ENCODE measurements at places on chromosomes 12 and 14.

DNA sequence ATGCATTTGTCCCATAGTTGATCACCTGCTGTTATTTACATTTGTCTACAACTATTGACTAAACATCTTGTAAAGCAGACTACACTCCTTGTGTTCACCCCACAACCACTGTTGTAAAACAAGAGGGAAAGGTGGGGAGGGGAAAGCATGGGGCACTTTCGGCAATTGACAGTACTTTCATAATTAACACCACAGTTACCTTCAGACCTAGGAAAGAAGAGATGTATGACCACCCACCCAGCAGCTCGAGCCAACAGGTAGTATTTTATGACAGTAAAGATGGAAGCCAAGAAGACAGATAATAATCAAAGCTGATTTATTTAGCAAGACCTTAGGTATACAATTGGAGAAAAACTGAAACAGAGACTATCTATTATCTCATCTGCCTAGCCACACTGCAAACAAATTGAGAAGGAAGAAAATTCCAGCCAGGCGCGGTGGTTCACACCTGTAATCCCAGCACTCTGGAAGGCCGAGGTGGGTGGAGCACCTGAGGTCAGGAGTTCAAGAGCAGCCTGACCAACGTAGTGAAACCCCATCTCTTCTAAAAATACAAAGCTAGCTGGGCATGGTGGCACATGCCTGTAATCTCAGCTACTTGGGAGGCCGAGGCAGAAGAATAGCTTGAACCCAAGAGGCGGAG lies 11.2 kb downstream of the HECTD4 start:
- DNase-seq = no peak

GRCh38 chr12:30882706-30883105 lies 43.8 kb upstream of the TSPAN11 start:
- DNase-seq = no peak

GRCh38 chr14:94628578-94628977 lies 16.4 kb downstream of the SERPINA3 start:
- DNase-seq = no peak

GRCh38 chr14:90427848-90428426 lies 31.1 kb downstream of the CALM1 start:
- no peak for DNase-seq

GRCh38 chr14:52354242-52354641 lies 40.1 kb downstream of the PTGER2 start:
- no peak for DNase-seq

DNA sequence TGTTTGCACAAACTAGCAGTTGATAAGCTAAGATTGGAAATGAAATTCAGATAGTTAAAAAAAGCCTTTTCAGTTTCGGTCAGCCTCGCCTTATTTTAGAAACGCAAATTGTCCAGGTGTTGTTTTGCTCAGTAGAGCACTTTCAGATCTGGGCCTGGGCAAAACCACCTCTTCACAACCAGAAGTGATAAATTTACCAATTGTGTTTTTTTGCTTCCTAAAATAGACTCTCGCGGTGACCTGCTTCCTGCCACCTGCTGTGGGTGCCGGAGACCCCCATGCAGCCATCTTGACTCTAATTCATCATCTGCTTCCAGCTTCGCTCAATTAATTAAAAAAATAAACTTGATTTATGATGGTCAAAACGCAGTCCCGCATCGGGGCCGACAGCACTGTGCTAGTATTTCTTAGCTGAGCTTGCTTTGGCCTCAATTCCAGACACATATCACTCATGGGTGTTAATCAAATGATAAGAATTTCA lies 335.6 kb downstream of the TMEM121 start:
- no peak for DNase-seq

GRCh38 chr12:123131879-123132402 lies 18.9 kb downstream of the PITPNM2 start:
- peak; percentile 16 for DNase-seq

DNA sequence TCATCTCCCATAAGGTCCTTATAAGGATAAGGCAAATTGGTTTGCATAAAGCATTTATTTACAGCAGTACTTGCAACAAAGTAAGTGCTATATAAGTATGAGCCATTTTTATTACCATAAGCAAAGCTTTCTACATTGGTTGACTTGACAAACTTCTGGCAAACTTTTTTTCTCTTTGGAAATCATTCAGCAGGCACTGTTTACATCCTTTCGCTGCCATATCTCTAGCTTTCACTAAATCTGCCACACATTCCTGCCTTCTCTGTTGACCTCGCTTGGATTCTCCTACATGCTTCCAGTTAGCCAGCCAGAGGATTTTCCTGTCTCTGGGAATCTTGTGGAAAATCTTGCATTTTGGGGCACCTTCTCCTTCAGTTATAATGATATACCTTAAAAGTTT lies 21.8 kb upstream of the HDAC7 start:
- DNase-seq = no peak

DNA sequence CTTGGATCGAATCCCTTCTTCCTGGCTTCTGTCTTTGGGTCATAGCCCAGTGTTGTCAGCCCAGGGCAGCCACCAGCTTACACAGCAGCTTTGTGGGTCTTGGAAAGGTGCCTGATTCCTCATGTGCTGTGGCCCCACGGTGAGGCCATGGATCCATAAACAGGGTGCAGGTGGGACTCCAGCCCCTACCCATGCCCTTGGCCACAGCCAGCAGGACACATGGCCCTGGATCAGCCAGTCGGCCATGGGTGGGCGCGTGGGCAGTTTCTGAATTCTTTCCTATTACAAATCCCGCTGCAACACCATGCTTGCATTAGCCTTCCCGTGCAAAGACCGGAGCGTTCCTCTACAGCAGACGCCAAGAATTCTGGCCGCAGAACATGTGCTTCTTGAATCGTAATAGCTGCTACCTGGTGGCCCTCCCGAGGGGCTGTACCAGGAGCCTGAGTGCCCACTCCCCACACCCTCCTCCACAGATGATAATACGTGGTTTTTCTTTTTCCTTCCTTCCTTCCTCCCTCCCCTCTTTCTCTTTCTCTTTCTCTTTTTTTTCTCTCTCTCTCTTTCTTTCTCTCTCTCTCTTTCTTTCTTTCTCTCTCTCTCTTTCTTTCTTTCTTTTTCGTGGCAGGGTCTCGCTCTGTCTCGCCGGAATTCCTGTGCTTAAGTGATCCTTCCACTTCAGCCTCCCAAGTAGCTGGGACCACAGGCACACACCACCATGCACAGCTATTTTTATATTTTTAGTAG lies 2.9 kb upstream of the MMP17 start:
- no peak for DNase-seq

GRCh38 chr12:3432176-3432742 lies 58.7 kb upstream of the PRMT8 start:
- no peak for DNase-seq

- no peak for DNase-seq
Observed at GRCh38 chr14:95387826-95388445, 68.2 kb upstream of the CLMN start.

GRCh38 chr14:36068777-36069534 lies 107.6 kb downstream of the PTCSC3 start:
- no peak for DNase-seq

DNA sequence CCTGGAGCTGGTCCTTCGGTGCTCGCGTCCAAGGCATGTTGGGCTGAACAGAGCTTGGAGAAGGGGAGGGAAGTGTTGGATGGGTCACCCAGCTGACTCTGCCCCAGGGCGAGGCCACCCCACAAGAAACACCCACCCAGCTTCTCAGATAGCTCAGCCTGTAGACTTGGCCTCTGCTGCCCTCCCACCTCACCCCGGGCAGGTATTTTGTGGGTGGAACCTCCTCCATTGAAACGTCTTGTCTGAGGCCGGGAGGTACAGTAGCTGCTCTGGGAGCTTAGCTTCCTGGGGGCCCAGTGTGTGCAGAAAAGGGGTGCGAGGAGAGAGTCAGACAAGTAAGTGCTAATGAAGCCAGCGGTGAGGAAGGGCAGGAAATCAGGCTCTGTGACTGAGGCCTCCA lies 54.8 kb upstream of the TSPAN9 start:
- DNase-seq = no peak

DNA sequence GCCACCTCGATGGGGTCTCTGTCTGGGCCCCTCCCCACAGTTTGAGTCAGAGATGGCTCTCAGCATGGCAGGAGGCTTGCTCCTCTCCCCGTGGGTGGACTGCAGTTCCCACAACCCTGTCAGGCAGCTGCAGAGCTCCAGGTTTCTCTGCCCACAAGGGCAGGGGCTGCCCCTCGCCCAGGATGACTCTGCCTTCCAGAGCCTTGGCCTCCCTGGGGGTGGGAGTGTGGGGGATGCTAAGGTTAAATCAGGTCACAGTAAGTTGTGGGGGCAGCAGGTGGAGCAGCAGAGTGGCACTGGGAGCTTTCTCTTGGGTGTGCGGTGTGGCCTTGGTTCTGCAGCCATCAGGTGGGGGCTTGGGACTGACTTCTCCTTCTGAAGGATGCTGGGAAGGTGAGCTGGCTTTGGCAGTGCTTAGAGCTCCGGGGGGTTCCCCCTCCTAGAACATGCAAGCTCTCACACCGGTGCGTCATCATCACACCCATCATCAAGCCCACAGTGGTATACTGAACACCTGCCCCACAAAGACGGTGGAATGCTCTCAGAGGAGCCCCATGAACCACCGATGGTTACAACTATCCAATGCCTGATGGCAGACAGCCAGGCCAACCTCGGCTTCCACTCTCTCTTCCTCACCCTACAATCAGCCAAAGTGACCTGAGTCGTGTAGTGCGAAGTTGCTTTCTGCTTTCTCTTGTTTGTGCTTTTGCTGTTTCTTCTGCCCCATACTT lies 39.7 kb downstream of the ERH start:
- no peak for DNase-seq

- DNase-seq = no peak
Observed at GRCh38 chr14:49451938-49452337, 134.2 kb downstream of the RPS29 start.

GRCh38 chr14:51507511-51507905 lies 144.2 kb upstream of the FRMD6 start:
- peak; percentile 45 for DNase-seq

- DNase-seq = no peak
Observed at GRCh38 chr12:46158501-46158900, 110.3 kb downstream of the SLC38A1 start.

GRCh38 chr12:44509471-44509870 lies 366.6 kb downstream of the NELL2 start:
- no peak for DNase-seq

GRCh38 chr14:81446279-81447007 lies 46.3 kb upstream of the STON2 start:
- no peak for DNase-seq

- no peak for DNase-seq
Observed at GRCh38 chr12:120579179-120579578, 2.0 kb downstream of the POP5 start.

- no peak for DNase-seq
Observed at GRCh38 chr14:101229666-101230065, 326.1 kb upstream of the RTL1 start.

DNA sequence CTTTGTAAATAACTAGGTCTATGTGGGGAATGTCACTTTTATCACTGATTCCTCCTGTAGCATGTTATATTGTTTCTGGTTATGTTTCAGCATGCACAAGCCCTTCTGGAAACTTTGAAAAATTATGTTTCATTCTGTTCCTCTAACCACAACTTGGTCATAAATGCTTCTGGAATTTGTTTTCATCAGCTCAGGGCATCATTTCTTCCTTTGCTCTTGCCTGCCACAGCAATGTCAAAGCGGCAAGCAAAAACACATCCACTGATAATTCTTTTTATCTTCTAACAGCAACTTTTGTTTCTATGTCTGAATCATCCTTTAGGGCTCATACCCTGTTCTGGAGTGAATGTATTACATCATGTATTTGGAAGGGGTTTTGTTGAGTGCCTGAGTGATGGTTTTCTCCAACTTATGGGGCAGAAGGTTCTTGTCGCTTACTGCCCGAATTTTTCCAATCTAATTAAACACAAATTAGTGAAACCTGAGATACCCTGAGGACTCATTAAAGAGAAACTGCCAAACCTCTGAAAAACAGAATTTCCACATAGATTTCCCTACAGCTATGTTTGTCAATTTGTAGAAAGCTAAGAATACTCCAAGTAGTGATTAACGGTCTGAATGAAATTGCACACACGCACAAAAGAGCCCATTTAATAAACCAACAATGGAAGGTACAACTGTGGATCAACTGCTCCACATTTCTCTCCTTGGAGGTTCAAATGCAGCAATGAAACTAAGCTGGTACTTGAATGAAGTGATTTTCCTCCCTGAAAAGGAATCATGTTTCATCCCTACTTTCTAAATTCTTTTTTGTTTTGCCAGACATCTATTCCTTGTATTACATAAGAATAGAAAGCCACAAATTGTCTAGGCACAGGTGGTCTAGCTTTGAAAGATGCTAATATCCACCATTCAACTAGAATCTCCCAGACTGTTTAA lies 173.5 kb upstream of the KRR1 start:
- no peak for DNase-seq

GRCh38 chr12:15733136-15733535 lies 56.1 kb downstream of the EPS8 start:
- DNase-seq = no peak

All from NCI-H2081 treated with DMSO at 0.1 percent for 48 hours (cell line).